ENCODE measurements at places on chromosomes 12 and 14. TPM values are rescaled to one million over a fixed set of nuclear protein-coding genes. Genes with fewer than 3 reads are reported as not detected.

PLEKHD1 gene
- 0.14 TPM for total RNA-seq

GYS2 gene
- total RNA-seq: not detected

PRICKLE1 gene
- total RNA-seq: 9.3 TPM

HOXC10 gene
- total RNA-seq: 1.8 TPM

KLRK1 gene
- total RNA-seq: not detected

TAS2R31 gene
- total RNA-seq: 2.1 TPM

TMEM52B gene
- not detected for total RNA-seq

PLCZ1 gene
- total RNA-seq: not detected

MAX gene
- total RNA-seq: 64.2 TPM

RBP5 gene
- 0.65 TPM for total RNA-seq

DNA sequence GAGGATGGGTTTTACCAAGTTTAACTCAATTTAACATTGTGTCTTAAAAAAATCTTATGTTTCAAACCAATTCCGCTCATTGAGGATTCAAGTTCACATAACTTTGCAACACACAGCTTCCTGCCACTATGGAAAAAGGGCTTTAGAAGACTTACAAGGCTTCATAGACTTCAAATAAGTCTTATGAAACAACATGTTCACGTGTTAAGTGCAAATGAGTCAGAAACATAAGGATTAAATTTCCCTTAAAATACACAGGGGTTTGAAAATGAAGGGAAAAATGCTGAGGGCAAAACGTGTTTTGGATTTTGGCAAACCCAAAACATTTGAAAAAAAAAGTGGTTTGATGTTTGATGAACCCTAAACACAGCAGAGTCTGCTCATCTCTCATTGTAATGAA, 364.8 kb downstream of the BMP4 start:
- DNase-seq: no peak

DNA sequence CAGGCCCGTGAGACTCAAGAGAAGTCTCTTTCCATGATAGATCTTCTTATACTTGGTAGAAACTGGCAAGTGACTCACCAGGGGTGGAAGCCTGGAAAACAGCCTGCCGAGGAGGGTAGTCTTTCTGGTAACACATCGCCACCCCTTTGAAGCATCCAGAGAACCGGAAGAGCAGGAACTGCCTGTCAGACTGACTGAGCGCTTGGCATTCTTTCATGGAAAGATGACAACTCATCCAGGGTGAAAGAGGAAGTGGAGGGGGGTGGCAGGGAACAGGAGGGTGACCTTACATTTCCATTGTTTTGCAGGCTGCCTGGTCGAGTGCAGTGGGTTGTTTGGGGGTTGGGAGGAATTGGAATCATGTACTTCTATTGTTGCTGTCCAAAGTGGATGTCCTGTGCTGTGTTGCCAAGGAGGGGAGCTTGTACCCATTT, 34.5 kb downstream of the PRKCH start:
- no peak for DNase-seq

DNA sequence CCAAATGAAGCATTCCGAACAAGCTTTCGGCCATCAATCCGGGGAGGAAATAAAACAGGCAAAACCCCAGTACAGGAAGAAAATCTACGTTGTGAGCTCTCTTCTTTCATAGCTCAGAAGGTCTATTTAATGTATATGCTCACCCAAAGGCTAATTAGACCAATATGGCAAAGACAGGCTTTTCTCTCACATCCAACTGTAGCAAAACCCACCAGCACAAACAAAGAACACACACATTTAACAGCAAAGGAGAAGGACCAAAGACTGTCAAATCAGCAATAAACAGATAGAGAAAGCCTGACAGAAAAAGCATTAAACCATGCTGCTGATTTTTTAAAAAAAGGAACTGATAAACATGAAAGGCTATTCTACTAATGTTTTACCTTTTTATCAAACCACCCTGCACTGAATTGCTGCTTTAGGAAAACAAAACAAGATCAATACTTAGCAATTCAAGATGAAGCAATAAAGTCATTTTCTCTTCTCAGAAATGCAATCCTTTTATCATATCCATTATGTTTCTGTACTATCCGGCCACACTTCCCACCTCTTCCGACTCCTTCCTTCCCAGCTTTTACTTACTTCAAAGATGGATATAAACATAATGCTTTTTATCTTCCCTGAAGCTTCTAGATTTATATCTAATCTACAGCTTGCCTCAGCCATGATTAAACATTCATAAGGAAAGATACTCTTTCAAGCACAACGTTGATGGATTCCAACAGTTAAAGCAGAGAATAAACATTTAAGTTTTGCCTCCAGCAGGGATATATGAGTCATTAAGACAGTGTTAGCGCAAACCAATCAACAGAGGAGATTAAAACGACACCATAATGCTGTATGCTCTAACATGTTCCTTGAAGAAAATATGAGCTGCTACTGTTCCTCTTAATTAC, 74.6 kb upstream of the BBS10 start:
- DNase-seq: no peak

- no peak for DNase-seq
Measured at GRCh38 chr12:104501660-104502059, 44.9 kb downstream of the CHST11 start.

- no peak for DNase-seq
Measured at GRCh38 chr14:84670796-84671195, 859.1 kb upstream of the FLRT2 start.

DNA sequence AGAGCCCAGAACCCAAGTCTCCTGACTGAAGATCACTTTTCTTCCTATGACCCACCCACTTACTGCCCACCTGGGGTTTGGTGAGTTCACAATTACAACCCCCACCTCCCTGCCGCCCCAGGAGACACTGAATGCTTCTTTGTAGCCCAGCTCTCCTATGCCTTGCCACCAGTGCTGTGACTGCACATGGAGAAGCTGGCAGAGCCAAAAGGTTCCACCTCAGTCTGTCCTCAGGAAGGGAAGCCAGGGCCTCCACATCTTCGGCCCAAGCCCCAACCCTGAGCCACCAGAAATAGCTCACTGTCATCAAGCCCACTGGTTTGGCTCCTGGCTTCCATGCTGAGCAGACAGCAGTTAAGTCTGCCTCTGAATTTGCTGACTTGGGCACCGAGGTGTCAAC, 25.6 kb downstream of the OTUB2 start:
- DNase-seq: no peak

GRCh38 chr12:126998747-126999285, 1268.2 kb upstream of the TMEM132C start:
- DNase-seq: no peak

DNA sequence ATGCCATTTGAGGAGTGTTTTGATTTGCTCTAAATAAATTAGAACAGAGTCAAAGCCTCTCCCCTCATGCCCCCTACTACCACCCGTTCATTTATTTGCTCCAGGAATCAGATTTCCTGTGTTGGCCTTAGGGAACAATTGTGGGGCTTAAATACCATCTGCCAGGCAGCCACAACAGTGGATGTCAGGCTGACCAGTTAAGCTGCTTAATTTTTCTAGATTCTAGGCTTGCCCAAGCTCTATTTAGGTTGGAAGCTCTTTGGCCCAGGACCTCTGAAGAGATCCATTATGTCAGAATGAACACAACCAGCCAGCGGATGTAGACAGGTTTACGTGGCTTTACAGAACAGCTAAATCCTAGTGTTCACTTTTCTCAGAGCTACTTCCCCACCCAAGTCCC, 1.0 kb upstream of the TIMELESS start:
- no peak for DNase-seq

- DNase-seq: no peak
Measured at GRCh38 chr14:94636744-94637412, 24.7 kb downstream of the SERPINA3 start.

GRCh38 chr14:95340201-95340697, 20.5 kb upstream of the CLMN start:
- DNase-seq: no peak

DNA sequence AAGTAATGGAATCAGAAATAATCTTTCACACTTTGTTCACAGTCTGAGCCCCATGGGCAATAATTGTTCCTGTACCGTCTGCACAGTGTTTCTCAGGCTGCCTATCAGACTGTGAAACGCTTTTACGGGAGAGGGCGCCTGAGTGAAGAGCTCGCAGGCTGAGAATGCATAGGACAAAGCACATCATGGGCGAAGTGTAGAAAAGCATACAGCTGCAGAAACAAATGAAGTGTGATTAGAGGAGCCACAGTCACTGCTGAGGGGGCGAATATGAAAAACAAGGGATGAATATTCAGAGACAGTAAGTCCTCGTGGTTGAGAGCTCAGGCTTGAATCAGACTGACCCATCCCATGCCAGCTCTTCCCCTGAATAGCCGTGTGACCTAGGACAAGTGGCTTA, 438.4 kb upstream of the DCN start:
- DNase-seq: no peak

- no peak for DNase-seq
Measured at GRCh38 chr12:256225-256624, 6.4 kb downstream of the SLC6A13 start.

DNA sequence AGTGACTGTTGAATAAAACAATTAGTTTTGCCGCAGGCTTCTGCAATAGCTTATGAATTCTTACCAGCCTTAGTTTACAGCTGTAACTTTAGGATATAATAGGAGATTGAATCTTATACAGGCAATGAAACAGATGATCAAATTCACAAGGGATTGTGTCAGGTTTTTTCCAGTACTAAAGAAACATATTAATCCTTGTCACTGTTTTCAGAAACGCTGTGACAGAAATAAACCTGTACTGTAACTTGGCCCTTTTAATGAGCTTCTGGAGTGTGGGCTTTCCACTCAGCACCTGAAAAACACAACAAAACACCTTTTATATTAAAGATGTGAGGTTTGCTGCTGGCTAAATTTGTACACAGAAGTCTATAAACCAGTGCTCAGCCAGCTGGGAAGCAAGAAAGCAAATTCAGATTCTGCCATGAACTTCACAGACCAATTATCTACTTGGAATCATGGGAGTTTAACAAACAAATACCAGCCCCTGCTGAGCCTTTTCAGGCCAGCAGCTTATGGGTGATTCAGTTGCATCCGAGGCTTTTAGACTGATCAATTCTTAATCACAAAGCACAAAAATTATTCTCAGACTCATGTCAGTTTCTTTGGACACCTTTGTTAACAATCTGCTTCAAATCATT, 109.5 kb downstream of the FOXG1 start:
- no peak for DNase-seq

GRCh38 chr12:49227713-49228112, 37.2 kb upstream of the TUBA1C start:
- DNase-seq: no peak

DNA sequence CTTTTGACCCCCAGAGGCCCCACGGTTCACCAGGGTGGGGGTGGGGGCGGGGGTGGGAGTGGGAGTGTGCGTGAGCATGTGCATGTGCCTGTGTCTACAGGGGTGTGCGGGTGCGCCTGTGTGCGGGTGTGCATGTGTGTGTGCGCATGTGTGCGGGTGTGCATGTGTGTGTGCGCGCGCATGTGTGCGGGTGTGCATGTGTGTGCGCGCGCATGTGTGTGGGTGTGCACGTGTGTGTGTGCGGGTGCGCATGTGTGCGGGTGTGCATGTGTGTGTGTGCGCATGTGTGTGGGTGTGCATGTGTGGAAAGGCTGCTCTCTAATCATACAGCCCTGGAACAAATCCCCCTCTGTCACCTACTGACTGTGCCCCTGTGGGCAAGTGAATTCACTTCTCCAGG, 38.8 kb downstream of the RFLNA start:
- DNase-seq: no peak

DNA sequence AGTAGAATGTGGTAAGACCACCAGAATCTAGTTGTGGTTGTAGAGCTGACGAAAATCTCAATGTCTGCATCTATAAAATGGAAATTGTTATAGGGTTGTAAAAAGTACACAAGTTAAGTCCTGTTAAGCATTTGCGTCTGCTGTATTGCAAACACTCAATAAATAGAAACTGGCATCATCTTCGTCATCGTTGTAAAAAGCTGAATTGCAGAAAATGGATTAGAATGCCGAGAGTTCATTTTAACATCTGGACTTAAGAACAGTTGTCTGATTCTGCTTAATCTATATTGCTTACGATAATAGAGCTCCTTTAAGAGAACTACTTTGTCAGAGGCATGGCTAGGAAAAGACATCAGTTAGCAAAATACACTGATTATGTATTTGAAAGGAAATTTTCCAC, 33.2 kb downstream of the KCNMB4 start:
- no peak for DNase-seq

DNA sequence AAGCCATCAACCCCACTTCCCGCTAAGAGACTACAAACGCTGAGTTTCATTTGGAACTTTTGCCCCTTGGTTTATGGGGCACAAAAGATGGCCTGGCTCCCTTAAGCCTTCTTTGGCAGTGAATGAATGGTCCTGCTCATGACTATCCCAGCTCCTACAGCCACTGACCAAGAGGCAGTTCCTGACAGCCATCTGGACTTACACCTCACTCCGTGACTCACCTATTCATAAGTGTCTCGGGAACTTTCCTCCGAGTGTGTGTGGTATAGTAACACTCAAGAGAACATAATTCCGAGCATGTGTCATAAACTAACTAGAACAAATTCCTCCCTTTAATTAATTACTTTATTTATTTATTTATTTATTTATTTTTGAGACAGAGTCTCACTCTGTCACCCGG, 51.9 kb upstream of the NUDT4 start:
- no peak for DNase-seq

DNA sequence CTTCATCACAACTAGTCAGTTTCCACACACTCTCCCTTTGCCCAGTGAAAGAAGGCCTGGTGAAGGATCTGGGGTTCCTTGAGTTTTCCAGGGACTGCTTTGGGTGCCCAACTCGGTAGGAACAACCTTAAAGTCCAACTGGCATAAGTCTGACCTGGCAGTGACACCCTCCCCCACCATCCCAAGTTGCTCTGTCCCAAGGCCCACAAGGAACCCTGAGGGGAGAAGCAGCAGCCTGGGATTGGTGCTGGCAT, 1.6 kb downstream of the KMT2D start:
- DNase-seq: no peak

DNA sequence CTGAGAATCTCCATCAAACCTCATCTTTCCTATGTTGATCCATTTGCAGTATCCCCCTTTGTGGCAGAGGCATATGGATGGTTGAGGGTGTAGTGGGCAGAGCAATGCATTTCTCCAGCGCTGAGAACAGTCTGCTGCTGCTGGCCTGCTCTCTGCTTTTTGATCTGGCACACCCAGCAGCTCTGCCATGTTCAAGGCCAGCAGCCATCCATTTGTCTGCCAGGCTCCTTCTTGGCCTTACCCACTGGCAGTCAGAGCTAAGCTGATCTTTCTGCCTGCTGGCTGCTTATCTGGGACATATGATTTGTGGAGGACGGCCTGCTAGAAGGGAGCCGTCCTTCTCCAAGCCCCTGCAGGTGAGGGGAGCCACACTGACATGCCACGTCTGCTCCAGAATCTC, 17.0 kb downstream of the NPC2 start:
- DNase-seq: no peak

DNA sequence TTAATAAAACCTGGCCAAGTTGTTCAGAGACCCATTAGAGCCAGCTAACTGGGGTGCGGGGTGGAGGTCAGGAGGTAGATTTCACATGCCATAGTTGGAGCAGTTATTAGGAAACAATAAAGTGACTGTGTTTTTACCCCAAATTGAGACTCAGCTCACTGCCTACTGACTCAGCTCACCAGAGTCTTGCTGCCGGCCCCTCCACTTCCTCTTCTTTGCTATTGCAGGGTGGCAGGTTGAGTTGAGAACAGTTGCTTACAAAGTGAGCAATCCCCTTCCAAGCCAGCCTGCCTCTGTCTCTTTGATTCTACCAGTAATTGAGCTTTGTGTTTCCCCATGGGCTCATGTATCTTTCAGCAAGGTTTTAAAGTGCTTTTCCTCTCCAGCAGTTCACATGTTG, 12.9 kb downstream of the ST8SIA1 start:
- no peak for DNase-seq

GRCh38 chr14:34172550-34173368, 221.9 kb upstream of the EGLN3 start:
- no peak for DNase-seq

GRCh38 chr12:115273456-115273855, 589.5 kb upstream of the TBX3 start:
- no peak for DNase-seq

Measured in neural crest cell (in vitro differentiated cells).